Activated naive CD4-positive, alpha-beta T cell treated with anti-CD3 and anti-CD28 coated beads, Interleukin-2, amount 50 U/mL, for 16 hours (primary cell): ENCODE measurements at places on chromosomes 1 and 21.

DNA sequence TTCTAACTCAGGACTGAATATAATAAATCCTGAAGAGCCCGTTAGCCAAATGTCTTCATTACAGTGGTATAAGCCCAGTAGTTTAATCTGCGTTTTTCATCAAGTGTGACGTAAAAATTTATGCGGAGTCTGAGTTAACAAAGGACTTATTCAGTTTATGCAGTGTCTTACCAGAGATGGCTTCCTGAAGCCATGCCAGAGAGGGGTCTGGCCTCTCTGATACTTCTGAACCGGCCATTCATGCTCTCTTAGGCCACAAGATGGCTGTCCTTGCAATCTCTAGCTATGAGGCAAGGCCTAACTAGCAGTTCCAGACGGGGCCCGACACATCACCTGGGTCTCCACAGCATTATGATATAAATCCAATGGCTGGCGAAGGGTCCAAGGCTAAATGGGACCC, 101.4 kb downstream of the TEX35 start:
- no peak for DNase-seq

GRCh38 chr1:1219341-1219740, 5.4 kb upstream of the TNFRSF4 start:
- DNase-seq, result no peak

DNA sequence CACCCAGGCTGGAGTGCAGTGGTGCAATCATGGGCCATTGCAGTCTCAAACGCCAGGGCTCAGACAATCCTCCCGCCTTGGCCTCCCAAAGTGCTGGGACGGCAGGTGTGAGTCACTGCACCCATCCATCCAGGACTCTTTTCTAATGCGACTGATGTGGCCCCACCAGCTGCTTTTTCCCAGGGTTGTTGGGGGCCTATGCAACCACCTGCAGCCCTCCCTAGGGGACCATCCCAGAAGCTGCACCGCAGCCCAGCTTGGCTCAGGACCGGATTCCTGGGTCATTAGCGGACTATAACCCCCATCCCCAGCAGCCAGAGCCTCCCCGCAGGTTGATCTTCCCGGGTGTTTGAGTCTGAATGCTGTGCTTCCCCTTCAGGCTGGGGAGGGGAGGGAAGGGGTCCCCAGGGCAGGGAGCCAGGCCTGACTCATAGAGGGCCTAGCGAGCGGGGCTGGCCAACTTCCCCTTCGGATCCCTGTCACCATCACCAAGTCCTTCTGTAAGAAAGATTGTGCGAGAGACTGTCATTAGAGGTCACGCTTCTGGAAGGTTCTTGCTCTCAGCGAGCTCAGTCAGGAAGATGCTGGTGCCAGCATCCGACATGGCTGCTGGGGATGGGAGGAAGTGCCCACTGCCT, 108.7 kb upstream of the ACTRT2 start:
- DNase-seq, result no peak

GRCh38 chr1:89538361-89538760, 13.7 kb downstream of the LRRC8B start:
- DNase-seq, result no peak

DNA sequence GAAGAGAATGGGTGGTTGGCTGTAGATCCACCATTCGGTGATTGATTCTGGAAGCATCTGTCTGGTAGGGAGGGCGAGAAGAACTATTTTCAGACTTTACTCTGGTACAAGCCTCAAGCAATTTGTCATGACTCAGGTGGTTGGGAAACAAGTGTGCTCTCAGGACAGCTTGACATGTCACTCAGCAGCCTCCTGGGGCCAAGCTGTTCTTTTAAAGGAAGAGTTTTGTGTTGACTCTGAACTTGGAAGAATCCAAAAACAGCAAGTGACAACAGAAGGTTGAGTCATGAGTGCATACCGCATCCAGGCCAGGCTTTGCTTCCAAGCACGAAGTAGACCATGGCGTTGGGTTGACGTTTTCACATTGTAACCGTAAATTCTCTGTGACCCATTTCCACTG, 65.9 kb downstream of the CLIC6 start:
- no peak for DNase-seq

DNA sequence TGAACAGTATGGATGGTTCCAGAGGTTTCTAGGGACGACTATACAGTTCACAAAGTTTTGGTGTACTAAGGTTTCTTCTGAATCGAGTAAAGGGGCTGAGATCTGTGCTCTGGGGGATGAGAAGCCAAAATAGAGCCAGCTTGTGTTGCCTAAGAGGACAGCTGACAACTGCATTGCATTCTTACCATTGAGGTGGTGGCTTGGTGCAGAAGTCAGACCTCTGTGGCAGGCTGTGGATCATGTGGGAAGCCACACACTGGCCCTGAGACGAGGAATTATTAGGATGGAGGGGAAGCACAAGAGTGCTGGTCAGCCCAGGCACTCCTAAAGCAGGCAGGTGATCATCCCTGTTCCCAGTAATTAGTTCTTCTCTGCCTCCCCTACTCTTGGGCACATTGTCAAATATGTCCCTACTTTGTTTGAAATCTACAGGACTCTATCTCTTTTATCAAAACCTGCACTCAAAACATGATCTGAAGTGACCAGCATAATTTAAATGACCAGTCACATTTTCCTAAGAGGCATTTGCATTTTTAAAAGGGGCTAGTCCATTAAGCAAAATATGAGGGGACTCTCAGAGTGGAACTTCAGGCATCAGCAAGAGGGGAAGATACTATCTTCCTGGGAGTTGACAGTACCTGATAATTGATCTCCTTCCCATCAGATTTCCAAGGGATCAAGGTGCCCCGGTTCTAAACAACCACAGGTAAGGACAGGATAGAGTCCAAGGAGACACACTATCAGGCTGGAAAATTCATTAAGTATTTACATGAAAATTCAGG, at the start of gene FCRLB:
TSS of gene FCRLB (plus strand) at position 589 of the 782 bp plus-strand sequence. CDS start 1,129 bp downstream, outside the sequence.
- no peak for DNase-seq

DNA sequence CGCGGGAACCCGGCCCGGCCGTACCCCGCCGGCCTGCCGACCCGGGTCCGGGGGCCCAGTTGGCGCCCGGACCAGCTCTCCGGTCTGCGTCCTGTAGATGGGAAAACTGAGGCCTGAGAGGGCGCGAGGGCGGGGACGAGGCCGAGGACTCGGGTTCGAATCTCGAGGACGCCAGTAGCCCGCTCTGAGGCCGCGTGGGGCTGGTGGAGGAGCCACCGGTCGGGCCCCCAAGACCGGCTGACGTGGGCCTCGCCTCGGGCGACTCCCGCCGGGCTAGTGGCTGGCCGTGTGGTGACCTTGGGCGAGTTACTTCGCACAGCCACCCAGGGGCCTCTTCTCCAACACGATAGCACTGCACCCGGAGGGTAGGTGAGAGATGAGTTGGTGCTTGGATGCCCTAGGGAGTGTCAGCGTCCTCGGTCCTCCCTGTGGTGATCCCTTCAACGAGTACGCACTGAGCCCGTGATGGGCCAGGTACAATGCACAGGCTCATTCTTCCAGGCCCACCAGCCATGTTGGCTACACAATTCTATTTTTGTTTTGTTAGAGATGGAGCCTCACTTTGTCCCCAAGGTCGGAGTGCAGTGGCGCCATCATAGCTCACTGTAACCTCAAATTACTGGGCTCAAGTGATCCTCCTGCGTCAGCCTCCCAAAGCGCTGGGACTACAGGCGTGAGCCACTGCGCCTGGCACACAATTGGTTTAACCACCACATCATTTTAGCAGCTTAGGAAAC, 404 bp upstream of the SCMH1 start:
- peak; percentile 14 for DNase-seq

DNA sequence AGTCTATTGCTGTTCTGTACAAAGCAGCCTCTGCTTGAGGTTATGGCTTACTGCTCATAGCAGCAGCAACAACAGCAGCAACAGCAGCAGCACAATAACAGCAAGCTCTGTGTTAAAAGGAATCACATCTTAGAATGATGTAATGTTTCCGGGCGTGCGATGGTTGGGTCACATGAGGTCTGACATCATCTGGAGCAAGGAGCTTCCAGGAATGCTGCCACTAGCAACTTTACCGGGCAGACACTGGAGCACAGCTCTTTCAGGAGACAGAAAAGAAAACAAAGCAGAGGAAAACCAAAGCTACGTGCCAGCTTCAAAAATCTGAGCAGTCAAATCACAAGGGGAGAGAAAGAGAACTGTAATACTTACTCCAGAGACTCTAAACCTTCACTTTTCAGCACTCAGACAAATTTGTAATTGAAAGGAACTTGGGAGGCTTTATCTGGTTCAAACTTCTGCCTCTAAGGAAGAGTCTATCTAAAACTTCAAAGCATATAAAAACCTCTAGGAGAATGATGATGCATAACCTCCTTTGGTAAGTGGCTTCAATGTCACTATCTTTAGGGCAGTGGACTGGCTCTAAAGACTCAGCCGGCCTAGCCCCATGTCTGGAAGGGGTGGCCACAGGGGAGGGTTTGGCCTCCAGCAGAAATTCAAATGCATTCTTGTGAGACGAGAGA, 28.3 kb upstream of the RAB3GAP2 start:
- no peak for DNase-seq

GRCh38 chr1:173802961-173803360, 21.5 kb upstream of the DARS2 start:
- no peak for DNase-seq

DNA sequence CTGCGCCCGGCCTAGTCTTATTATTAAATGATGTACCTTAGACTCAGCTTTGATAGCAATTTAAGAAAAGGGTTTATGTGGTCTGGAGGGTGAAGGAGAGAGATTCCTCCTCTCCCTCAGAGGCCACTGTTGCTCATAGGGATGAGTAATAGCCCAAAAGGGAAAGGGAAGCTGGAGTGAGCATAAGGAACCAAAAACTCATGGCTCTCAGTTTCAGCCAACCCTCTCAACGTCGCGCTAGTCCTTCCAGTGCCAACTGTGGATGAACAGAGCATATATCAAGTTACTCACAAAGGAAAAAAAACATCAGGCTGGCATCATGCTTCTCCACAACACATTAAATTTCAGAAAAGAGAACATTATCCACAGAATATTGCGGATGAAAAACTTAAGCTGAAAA, 8.3 kb upstream of the GPR89B start:
- DNase-seq, result no peak

DNA sequence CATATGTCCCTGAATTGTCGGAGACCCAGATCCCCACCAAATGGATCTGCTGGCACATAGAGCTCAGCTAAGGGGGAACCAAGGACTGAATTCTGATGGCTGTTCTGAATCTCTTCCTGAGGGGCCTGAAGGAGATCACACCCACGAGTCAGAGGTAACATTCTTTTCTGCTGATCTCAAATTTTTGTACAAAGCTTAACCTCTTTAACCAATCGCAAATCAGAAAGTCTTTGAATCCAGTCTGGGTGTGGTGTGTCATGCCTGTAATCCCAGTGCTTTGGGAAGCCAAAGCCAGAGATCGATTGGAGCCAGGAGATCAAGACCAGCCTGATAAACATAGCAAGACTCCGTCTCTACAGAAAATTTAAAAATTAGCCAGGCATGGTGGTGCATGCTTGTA, 62.8 kb upstream of the PRRC2C start:
- DNase-seq, result no peak

- DNase-seq, result no peak
Observed at GRCh38 chr1:55338448-55338820, 123.3 kb upstream of the USP24 start.

GRCh38 chr1:240503036-240503435, 108.9 kb downstream of the GREM2 start:
- no peak for DNase-seq

DNA sequence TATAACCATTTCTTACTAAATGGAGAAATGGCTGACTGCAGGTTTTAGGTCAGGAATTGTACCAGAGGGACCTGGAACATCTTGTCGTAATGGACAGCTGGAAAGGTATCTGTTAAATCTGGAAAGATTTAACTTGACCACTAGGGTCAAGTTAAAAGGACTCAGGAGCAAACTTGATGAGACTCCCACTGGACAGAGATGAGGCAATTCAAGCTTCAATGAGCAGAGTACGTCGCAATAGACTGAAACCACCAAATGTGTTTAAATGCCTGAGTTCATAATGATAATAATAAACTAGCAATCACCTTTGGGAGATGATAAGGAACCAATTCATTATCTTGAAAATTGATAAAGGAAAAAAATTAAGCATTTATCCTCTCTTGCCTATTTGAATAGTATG, 8.7 kb downstream of the IFNLR1 start:
- no peak for DNase-seq

- no peak for DNase-seq
Observed at GRCh38 chr1:243596431-243597062, 253.5 kb downstream of the AKT3 start.

GRCh38 chr1:11531314-11531870, 52.4 kb downstream of the DISP3 start:
- DNase-seq, result no peak

GRCh38 chr1:211101481-211101880, 32.5 kb downstream of the KCNH1 start:
- DNase-seq, result no peak

GRCh38 chr1:4657960-4658541, 3.6 kb downstream of the AJAP1 start:
- no peak for DNase-seq

DNA sequence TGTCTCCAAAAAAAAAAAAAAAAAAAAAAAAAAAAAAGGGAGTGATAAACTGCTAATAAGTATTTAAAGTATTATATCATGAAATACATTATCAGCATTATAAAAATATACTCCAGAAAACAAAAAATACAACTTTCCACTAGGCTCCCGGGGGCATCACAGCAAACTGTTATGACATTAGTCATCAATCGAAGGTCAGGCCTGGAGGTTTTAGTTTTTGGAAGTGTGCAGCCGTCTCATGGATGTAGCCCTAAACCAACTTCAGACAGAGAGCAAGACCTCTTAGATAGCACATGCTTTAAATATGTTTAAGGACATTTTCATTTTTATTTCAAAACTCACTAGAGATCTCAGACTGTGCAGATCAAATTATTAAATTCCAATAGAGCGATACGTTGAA, 106.3 kb downstream of the RERE start:
- no peak for DNase-seq

DNA sequence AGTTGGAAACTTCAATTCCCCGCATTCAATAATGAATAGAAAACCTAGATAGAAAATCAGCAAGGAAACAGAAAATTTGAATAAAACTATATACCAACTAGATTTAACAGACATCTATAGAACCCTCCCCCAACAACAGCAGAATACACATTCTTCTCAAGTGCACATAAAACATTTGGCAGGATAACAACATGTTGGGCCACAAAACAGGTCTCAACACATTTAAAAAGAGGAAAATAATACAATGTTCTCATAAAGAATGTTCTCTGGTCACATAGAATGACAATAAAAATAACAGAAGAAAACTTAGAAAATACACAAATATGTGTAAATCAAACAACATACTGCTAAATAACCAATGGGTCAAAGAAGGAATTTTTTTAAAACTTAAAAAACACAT, 24.9 kb downstream of the ITGB3BP start:
- DNase-seq, result no peak
